ENCODE measurements at places on chromosomes 1 and 21.

GRCh38 chr1:187275346-187275745, 446.6 kb downstream of the PLA2G4A start:
- DNase-seq: no peak

- no peak for DNase-seq
Observed at GRCh38 chr1:27496604-27497155, 6.7 kb upstream of the WASF2 start.

GRCh38 chr1:90726425-90726985, 9.4 kb upstream of the BARHL2 start:
- DNase-seq: no peak

DNA sequence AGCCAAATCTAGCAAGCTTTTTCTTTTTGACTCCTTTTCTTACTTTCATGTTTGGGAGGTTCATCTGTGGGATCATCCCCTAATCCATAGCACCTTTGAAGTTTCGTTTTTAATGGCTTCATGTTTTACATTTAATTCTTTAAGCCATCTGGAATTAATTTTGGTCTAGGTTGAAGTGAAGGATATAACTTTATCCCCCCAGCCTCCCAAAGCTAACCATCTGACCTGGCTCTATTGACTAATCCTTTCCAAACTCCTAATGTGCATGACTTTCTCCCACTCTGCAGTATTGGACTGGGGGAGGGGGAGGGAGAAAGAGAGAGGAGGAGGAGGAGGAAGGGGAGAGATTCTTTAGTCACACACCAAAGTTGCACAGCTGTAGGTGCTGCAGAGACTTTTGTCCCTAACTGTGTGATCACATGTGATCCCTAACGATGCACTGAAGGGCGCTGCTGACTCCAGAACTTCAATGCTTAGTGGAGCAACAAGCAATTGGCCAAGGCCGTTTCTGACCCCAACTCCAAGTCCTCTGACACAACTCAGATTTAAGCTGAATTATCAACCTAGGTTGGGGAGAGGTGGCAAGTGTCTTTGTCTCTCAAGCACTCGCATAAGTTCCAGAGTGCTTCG, 191.6 kb downstream of the HUNK start:
- DNase-seq: no peak

DNA sequence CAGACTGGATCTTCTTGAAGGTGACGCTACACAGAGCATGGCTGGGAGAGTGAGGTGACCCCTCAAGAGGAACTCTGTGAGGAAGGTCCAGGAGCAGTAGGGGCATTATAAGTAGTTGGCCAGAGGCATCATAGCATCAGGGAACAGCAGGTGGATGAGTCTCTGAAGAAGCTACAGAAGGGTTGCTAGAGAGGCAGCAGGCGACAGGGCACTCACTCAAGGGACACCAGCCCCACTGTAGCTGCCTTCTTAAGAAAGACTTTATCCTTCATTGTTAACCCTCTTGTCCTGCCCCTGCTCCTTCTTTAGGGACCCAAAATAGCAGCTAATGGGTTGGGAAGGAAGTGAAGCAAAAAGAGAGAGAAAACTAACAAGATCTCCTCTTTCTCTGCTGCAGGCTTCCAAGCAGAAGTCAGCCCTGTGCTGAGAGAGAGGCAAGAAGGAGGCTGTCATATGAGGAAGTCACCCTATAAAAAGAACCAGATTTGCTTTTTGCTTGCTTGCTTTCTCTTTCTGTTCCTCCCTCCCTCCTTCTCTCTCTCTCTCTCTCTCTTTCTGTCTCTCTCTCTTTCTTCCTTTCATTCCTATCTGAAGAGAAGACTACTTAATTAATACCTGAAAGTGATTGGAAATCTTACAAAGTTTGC, 7.7 kb upstream of the CD5L start:
- no peak for DNase-seq

DNA sequence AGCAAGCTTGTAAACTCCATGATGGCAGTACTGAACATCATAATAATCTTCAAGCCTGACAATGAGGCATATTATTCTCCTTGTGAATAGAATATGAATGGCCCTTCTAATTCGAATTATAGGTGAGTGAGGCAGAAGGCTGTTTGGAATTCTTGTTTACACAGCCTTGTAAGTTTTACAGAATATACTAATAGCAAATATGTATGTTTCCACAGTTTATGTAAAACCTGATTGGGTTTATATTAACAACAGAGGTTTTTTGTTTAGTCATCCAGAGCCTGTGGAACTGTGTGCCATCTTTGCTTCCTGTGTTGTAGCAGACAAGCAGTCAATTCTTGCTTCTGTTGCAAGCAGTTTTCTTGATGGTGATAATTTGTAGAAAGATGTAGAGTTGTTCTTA, 8.0 kb downstream of the OSBPL9 start:
- no peak for DNase-seq
